ENCODE measurements at places on chromosomes 6 and 20. TPM values are rescaled to one million over a fixed set of nuclear protein-coding genes. Genes with fewer than 3 reads are reported as not detected.

Gene KCNQ5
- 25.8 TPM for total RNA-seq

Gene PRND
- total RNA-seq: not detected

Gene CCM2L
- total RNA-seq: 0.92 TPM

Gene RBPJL
- total RNA-seq: not detected

Gene RCAN2
- not detected for total RNA-seq

Gene ARFGEF3
- not detected for total RNA-seq

- DNase-seq: no peak
These were observed 210.4 kb downstream of the GMDS start for GRCh38 chr6:2035046-2035445.

- no peak for DNase-seq
These were observed 16.3 kb upstream of the SDCBP2 start for GRCh38 chr20:1345030-1345755.

DNA sequence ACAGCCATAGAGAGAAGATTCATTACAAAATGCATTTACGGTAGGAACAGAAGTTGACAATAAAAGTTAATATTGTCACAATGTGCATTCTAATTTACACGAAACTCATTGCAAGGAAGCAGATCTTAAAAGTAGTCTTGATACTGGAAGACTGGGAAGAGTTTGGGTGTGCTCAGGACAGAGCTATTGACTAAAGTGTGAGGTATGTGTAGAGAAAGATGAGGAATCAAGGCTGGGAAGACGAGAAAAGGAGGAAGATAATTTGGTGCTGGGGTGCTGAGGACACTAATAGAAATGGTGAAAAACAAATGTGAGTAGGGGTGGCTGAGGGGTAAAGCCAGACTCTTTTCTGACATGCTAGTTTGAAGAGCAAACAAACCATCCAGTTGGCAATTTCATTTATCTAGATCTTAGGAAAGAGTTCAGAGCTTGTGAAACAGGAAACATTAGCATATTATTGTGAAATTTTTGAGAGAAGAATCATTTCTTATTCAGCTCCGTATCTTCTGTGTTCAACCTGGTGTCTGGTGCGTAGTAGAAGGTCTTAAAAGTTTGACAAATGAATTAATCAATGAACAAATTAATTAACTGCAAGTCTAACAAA lies 72.7 kb downstream of the ELOVL4 start:
- no peak for DNase-seq

- no peak for DNase-seq
These were observed 147.1 kb upstream of the MARCKS start for GRCh38 chr6:113709936-113710509.

DNA sequence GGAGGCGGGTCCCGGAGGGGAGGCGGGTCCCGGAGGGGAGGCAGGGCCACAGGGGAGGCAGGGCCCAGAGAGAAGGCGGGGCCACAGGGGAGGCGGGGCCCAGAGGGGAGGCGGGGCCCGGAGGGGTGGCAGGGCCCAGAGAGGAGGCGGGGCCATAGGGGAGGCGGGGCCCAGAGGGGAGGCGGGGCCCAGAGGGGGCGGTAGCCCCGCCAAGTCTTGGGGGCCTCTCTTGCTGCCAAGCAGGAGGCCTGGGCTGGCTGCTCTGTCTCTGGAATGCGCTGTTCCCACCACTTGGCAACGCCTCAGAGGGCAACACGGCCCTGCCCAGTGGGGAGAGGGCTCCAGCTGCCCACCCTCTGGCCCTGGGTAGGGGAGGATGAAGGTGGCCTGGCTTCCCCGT lies 80.5 kb downstream of the YTHDF1 start:
- peak; percentile 14 for DNase-seq

GRCh38 chr20:53828088-53828681 lies 234.5 kb upstream of the ZNF217 start:
- DNase-seq: no peak

- no peak for DNase-seq
These were observed 10.6 kb upstream of the TGM3 start for GRCh38 chr20:2285193-2285592.

DNA sequence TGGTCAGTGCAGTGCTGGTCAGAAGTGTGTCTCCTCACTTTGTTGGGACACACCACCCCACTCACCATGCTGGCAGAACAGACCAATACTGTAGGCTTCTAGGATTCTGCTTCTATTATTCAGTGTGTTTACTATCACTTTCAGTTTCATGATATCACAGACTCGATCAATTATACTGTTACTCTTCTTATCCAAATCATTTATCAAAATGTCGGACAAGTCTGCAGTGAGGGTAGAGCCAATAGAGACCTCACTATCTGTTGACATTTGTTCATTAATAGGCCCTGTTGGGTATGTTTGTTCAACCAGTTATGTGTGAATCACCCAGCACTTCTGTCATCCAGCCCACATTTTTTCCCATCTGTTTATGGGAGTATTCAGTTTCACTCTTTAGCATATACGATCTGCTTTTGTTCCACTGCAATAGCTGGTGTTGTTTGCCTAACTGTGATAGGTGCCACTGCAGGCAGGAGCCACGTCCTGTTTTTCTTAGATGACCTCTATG lies 140.1 kb downstream of the NRN1 start:
- peak; percentile 11 for DNase-seq

DNA sequence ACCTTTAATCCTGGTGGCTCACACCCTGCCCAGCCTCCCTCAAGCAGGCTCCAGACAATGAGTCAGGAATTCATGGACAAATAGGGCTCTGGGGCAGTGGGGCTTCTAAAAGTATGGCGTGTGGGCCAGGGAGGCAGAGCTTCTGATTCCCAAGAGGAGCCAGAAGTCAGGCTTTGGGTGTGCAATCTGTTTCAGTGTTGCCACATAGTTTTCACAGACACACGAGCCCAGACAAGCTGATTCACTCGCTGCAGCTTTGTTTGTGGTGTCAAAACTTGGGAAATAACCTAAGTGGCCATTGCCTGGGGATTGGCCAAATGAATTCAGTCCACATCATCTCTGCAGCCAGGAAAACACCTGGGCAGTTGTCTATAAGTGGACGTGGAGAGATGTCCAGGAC lies 9.2 kb downstream of the PEDS1 start:
- no peak for DNase-seq

DNA sequence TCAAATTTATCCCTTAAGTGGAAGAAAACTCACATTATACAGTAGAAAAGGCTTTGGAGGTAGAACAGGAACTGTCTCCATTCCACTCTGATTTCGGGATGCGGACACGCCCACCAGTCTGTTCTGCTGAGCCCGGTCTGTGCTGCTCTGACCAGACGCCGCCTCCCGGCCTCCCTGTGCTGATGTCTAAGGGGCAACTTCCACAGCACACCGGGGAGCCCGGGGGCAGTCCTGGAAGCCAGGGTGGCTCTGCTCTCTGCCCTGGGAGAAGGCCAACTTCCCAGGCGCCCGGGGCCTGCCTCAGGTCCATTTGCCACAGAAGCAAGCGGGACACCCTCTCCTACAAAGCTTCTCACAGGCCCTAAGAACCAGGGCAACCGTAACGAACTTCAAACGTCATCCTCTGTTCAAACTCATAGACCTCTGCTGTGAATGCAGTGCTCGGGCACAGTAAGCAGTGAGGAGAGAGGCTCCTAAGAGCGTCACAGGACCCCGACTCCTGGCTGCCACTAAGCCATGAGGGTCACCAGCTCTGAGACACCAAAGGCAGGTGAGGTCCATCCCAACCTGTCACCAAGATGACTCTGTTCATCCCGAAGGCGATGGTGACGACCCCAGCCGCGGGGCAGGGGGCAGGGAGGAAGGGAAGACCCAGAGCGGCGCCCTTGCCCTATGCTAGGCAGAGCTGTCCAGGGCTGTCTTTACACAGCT lies 5.6 kb downstream of the TAF4 start:
- no peak for DNase-seq

GRCh38 chr6:90241229-90241880 lies 55.3 kb downstream of the BACH2 start:
- no peak for DNase-seq

DNA sequence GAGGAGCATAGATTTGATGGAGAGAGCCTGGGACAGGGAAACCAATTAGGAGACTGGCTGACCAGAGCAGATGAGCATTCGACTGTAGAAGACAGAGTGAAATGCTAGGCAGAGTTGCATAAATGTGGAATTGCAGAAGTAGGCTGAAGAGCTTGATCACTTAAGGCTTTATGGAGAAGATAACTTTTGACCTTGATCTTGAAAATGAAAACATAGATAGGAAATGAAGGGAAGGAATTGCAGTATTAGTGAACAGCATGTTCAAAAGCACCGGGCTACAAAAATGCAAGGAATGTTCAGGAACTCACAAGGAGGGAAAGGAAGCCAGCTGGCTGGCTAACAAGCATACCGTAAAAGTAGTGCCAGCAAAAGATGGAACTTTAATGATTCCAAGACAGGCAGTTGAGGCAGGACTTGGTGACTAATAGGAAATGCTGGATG lies 20.5 kb upstream of the LTV1 start:
- DNase-seq: no peak

DNA sequence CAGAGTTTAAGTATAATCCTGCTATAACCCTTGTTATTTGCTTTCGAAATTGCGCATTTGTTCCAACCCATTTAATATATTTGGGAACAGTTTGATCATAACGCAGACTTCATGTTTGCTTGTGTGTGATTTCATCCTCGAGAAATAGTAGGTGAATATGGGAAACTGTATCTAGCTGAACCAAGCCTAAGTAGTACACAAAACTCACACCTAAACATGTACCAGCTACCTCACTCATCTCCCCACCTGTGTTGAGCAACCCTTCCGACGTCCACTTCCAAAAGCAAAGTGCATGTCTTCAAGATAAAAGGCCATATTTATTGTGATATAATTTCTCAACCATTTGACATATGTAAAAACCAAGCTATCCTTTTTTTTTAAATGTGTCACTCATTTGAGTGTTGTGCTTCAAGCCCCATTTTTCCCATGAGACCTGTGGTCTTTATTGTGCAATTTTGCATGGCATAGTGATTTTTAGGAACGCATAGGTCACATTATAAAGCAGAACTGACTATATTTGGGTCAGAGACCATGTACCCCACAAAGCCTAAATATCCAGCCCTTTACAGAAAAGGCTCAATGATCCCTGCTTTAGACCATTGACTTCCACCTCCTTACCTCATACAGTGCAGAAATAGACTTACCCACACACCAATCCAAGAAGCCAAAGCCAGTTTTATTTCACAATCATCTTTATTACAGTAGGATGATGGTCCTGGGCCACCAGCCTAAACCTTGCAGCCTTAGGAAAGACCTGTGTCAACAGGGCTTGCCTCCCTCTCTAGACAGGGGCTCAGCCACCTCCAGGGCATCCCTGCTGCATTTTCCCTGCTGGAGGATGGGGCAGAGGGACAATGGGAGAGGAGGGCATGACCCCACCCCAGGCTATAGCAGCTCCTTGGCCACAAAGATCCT lies 7.1 kb downstream of the CCND3 start:
- DNase-seq: no peak

- no peak for DNase-seq
These were observed 289.1 kb upstream of the MANEA start for GRCh38 chr6:95288251-95288650.

DNA sequence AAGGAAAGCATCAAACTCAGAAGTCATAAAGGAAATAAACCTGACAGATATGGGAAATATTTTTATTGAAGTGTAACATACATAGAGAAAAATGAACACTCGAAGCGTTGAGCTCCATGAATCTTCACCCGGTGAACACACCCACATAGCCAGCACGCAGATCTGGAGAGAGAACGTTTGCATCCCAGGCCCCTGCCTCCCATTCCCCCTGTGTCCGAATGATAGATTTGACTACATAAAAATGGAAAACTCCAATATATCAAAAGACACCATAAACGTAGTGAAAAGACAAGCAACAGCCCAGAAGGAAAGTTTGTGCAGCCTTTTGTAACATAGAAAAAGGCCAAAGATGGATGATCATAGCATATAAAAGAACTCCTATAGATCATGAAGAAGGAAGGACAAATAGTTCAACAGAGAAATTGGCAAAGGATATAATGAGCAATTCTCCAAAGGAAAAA lies 17.1 kb downstream of the SYNJ2 start:
- DNase-seq: no peak

GRCh38 chr6:68653074-68653705 lies 18.1 kb downstream of the ADGRB3 start:
- no peak for DNase-seq

- no peak for DNase-seq
These were observed 30.8 kb upstream of the CEP162 start for GRCh38 chr6:84258268-84258667.

GRCh38 chr6:134585517-134585873 lies 267.6 kb upstream of the SGK1 start:
- DNase-seq: no peak
